Activated gamma-delta T cell (primary cell): ENCODE measurements at places on chromosomes 5 and 9.
A peak's percentile ranks its signal among the peaks of the same experiment; 100 is the strongest.

DNA sequence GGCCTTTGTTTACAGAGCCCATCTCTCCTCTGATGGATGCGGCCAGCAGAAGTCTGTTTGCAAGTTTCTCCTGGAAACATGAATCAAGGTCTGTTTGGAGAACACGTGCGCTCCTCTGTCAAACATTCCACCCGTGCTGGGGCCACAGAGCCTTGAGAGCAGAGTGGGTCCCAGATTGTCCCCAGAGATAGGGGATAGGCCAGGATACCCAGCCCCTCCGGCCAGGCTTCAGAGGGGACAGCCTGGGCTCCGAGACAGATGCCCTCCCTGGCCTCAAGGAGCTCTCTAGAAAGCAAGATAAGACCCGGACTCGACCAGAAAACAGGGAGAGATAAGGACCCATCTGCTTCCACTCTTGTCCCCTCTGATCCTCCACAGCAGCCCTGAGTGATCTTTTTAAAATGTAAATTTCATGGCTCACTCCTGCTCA is 40.4 kb upstream of the HAND1 start:
- DNase-seq: no peak

DNA sequence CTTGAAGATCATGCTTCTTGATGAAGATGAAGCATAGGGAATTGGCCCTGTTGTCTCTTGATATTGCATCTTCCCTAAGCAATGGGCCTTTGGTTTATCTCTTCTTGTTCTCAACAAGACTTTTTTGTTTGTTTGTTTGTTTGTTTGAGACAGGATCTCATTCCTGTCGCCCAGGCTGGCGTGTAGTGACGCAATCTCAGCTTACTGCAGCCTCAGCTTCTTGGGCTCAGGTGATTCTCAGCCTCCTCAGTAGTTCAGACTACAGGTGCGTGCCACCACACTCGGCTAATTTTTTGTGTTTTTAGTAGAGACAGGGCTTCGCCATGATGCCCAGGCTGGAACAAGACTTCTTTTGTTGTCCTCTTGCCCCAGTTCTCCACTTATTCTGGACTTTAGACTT is 5.2 kb downstream of the TMEFF1 start:
- no peak for DNase-seq

- no peak for DNase-seq
Measured at GRCh38 chr9:100228352-100228869, 124.3 kb downstream of the TEX10 start.

DNA sequence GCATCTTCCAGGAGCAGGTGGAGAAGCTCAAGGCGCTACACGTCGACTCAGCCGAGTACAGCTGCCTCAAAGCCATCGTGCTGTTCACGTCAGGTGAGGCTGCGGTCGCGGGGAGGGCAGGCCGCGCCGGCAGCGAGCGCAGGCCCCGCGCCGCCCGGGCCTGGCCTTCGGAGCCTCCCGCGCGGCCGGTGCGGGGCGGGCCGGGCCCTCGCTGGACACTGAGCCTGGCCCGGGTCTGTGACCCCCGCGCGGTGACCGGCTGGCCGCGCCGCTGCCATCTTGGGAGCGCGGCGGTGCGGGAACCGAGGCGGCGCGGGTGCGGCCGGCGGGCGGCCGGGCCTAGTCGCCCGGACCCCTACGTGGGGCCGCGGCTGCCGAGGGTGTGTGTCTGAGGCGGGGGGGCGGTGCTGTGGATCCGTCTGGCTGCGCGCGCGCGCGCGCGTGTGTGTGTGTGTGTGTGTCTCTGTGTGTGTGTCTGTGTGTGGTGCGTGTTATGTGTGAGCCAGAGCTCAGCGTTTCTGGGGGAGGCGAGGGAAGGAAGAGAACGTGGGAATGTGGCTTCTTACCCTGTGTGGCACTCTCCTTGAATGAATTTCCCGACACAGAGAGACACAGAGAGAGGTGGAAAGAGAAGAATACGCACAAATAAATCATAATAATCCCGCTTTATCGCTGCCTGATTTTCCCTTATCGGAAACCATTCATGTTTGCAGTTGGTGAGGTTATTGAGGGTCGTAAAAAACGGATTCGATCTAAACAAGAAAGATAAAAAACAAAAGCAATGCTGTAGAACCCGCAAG is 5.5 kb downstream of the NR2F1 start:
- no peak for DNase-seq

- no peak for DNase-seq
Measured at GRCh38 chr5:176775409-176775808, 35.0 kb upstream of the UNC5A start.

- no peak for DNase-seq
Measured at GRCh38 chr9:75532233-75533050, 358.0 kb upstream of the PCSK5 start.

DNA sequence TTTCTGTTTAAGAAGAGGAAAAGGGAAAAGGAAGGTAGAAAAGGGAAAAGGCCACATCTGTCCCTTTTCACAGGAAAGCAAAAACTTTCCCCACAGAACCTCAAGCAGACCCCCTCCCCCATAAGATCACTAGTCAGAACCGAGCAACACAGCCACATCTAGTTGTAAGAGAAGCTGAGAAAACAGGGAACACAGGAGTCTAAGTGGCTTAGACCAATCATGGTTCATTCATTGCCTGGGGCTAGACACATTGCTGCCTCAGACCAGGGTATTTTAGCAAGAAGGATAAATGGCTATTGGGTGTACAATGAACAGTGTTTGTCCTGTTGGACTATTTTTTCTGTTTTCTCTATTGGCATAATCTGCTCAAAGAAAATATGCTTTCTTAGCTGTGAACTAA is 98.0 kb downstream of the ARL15 start:
- no peak for DNase-seq

DNA sequence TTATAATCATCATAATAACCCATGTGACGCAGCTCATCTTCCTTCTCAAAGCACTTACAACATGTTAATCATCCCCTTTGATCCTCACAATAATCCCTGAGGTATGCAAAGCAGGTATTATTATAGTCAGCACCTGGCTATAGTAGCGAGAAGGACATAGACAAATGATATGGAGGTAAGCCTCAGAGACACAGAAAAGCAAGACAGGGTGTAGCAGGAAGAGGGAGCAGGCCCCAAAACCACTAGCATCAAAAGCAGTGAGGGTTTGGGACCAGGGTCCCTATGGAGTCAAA is 139.2 kb upstream of the SLC30A5 start:
- no peak for DNase-seq

DNA sequence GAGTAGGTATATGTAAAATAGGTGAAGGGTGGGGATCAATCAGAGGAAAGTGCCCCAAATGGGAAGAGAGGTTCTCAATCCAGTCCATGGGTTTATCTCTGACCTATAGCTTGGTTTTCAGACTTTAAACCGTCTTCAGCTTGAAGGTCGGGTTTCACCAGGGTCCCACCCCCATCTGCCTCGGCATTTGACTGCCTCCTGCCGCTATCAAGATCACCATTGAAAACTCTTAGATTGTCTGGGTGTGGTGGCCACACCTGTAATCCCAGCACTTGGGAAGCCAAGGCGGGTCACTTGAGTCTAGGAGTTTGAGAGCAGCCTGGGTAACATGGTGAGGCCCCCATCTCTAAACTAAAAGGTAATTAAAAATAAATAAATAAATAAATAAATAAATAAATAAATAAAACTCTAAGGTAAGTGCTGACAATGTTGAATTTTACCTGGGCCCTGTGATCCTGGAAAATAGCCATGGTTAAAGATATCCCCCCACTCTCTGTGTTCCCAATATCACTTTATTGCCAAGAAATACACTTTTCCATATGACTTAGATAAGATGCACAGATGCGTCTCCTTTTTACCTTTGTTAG is 48.8 kb downstream of the TARS1 start:
- DNase-seq: no peak

GRCh38 chr5:116658141-116658540 is 83.5 kb upstream of the SEMA6A start:
- DNase-seq: no peak

- DNase-seq: no peak
Measured at GRCh38 chr5:149493316-149493715, 57.9 kb downstream of the CSNK1A1 start.

- no peak for DNase-seq
Measured at GRCh38 chr9:106177216-106177615, 482.9 kb downstream of the TMEM38B start.

DNA sequence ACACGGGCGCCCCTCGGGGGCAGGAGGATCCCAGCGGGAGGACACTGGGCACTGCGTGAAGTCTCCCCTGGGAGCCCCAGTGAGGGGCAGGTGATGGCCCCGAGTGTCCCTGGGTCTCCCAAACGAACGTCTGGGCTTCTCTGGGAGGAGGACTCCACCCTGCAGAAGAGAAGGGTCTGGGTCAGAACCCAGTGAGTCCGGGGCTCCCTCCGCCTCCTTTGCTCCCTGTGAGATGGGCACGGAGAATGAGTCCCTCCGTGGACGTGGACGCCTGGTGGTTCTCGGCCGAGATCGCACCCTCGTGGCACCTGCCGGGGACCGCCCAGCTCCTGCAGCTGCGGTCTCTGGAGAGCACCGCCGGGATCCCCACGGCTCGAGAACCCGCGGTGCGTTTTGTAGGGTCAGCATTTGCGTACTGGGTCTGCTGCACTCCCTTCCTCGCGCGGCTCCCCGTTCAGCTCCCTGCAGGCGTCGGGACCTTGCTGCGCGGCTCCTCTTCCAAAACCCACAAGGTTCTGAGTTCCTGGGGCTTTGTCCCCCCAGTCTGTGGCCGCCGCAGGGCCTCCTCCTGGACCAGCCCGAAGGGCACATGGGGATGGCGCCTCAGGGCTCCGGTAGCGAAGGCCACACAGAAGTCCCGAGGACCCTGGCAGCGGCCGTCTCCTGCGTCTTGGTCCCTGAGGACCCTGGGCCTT is 10.2 kb upstream of the CEP72 start:
- no peak for DNase-seq

- no peak for DNase-seq
Measured at GRCh38 chr5:173781816-173782670, 106.1 kb upstream of the CPEB4 start.

- DNase-seq: no peak
Measured at GRCh38 chr5:98069876-98070512, 703.5 kb upstream of the RGMB start.

- DNase-seq: no peak
Measured at GRCh38 chr9:8614926-8615440, 815.4 kb upstream of the DMAC1 start.

DNA sequence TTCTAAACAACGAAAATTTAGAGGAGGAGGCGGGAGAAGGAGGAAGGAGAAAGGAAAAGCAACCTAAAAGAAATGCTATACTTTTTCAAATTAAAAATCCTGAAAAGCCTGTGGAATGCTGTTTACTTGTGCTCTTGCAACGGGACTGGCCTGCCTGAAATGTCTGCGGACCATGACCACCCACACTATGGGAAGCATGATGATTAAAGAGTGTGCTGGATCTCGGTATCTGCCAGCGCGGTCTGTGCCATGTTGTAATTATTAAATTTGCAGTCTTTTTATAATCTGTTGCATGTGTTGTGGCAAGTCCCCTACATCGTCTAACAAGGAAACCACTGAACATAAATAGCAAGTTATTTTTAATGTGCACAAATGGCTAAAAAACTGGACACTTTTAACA is 111.4 kb downstream of the FANCC start:
- no peak for DNase-seq

- DNase-seq: no peak
Measured at GRCh38 chr5:107990881-107991810, 320.4 kb upstream of the EFNA5 start.

- no peak for DNase-seq
Measured at GRCh38 chr9:86529496-86530275, 175.5 kb upstream of the TUT7 start.

DNA sequence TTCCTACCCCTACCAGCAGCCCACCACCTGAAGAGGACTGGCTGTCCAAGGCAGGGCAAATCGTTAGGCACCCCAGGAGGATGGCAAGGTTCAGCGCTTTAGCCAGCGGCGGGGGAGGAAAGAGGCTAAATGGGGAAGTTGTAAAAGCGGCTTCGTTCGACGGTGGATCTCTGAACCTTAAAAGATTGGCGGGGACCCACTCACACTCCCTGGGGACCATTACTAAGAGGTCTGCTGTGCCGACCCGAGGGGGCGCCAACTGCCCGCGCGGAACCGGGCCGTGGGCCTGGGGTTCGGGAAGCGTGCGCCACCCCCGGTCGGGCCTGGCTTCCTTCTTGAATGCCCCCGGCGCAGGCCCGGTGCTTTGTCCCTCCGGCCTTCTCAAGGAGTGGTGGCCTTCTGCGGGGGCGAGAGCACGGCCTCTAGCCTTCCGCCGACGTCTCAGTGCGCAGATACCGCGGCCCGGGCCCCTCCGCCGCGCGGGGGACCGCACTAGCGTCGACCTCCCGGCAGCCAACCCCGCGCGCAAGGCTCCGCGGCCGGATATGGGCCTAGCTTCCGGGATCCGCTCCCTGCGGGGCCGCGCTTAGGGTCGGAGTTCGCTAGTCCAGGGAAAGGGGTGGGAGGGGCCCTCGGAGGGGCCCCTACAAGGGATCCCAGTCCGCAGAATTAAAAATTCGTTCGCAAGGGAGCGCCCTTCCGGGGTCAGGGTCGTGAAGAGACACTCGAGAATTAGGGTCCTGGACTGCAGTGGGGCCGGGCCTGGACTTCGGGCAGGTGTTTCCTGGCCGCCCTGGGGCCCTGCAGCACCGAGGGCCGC is 10.5 kb downstream of the NR2F1-AS1 start:
- peak; percentile 9 for DNase-seq

GRCh38 chr5:159982421-159983173 is 26.3 kb upstream of the TTC1 start:
- DNase-seq: no peak

GRCh38 chr5:158473016-158473635 is 614.2 kb upstream of the CLINT1 start:
- DNase-seq: no peak

- DNase-seq: no peak
Measured at GRCh38 chr5:158570502-158570901, 529.2 kb downstream of the EBF1 start.

DNA sequence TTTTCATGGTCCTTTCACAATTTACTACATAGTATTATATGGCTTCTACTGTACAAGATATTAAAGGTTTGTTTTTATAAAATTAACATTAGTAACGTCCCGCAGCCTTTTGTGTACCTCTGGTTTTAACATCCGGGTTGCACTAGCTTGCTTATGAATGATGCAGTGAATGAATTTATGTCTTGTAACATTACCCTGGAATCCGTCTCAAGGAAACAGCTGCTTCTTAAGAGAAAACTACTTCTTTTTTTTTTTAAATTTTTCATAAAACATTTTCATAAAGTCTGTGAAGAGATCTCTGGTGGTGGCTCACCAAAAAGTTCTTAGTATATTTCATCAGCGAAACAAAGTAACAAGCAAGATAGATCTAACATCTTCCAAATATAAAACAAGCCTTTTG is 23.6 kb downstream of the MARCHF3 start:
- no peak for DNase-seq
